ENCODE measurements at places on chromosomes 2 and 18.

GRCh38 chr18:30465096-30465495 lies 577.4 kb downstream of the DSC3 start:
- DNase-seq, result no peak

GRCh38 chr2:133438026-133438425 lies 130.2 kb downstream of the NCKAP5 start:
- DNase-seq, result no peak

GRCh38 chr18:70620837-70621612 lies 332.2 kb downstream of the SOCS6 start:
- no peak for DNase-seq

- no peak for DNase-seq
Observed at GRCh38 chr2:187364696-187365095, 83.4 kb downstream of the CALCRL start.

DNA sequence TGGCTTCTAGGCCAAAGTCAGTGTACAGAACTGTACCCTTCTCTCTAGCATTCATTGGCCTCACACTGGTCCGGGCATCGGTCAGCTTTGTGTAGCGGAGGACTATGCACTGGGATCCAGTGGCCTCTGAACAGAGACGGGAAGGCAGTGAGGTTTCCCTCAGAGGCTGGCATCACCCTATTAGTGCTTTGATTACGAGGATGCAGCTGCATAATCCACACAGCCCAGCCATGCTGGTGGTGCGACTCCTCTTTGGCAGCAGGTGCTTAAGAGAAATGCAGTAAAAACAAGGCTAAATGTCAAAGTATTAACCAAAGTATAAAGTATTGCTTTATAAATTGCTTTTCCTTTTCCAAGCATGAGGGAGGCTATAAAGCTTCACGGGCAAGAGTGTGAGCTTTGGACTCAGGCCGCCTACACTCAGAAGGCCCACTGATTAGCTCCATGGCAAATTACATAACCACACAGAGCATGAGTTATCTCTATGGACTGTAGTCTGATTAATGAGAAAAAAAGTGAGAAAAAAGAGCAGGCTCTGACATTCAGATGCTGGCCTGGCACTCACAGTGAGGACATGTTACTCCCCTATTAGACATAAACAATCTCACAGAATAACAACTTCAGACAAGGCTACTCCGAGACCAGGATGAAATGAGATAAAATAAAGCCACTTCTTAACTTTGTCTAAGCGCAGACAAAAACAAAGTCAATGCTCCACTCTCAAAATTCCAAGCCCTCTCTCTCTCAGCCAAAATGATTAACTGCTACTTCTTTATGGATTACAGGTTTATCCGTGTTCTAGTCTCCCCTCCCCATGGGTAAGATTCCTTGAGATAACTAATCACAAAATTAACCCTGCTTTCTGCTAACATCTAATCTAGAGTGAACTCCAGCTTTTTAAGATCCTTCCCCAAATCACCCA lies 6.4 kb upstream of the CRYGC start:
- no peak for DNase-seq

DNA sequence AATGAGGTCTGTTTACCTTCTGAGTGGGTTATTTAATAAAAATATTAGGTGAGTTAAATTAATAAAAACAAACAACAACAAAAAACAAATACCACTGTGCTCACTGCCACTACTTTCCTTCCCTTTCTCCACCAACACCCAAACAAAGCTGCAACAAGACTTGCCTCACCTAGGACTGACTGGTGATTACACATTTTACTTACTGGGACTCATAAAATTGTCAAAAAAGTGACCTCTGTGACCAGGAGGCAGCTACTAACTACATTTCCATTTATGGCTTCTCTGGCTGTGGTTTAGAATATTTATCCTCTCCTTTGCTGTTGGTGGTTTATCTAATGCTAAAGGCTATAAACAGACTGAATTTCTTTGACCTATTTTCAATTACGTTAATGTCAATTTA lies 39.8 kb downstream of the EFEMP1 start:
- no peak for DNase-seq

DNA sequence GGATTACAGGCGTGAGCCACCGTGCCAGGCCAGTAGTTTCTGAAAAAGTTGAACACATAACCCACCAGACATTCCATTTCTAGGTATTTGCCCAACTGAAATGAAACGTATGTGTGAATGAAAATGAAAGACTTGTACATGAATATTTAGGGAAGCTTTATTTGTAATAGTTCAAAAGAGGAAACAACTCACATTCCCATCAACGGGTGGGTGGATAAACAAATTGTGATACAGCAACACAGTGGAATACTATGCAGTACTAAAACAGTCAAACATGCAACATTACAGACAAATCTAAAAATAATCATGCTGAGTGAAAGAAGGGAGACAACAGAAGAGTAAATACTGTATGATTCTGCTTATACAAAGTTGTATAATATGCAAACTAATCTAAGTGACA lies 46.8 kb downstream of the TMEM131 start:
- DNase-seq, result no peak

- no peak for DNase-seq
Observed at GRCh38 chr2:212842544-212843185, 304.1 kb upstream of the ERBB4 start.

GRCh38 chr2:230814616-230815015 lies 50.1 kb upstream of the ITM2C start:
- no peak for DNase-seq
